ENCODE measurements at places on chromosomes 4 and X. TPM values are rescaled to one million over a fixed set of nuclear protein-coding genes. Genes with fewer than 3 reads are reported as not detected.

CXCL1 gene
- total RNA-seq, result not detected

GABRG1 gene
- not detected for total RNA-seq

DNA sequence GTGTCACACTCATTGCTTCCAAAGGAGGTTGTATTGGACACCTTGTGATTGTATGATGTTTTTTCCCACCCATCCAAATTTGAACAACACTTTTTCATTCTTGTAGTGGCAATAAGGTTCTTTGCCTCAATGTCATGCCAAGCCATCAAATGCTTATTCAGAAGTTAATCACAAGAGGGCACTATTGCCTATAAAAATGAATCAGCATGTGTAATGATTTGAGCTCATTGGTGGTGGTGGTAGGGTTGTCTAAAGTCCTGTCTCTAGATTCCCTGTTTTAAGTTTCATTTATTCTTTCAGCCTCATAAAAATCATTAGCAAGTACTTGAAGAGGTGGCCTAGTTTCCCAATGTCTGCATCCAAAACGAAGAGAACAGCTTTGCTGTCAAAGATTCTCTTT, 37.0 kb downstream of the IRS4 start:
- no peaks in the 10 kb centered on the region for H3K36me3 ChIP-seq
- H3K27ac ChIP-seq, result no peak overlapping the region
- no peak for DNase-seq
- H3K4me1 ChIP-seq, result no peaks in the 10 kb centered on the region
- no peak overlapping the region for H3K4me3 ChIP-seq
- peaks cover 30% of the 10 kb centered on the region for H3K27me3 ChIP-seq

ZNF630 gene
- 2.3 TPM for total RNA-seq

- no peak overlapping the region for H3K4me3 ChIP-seq
- DNase-seq, result no peak
- H3K27ac ChIP-seq, result no peak overlapping the region
- no peaks in the 10 kb centered on the region for H3K36me3 ChIP-seq
- no peaks in the 10 kb centered on the region for H3K27me3 ChIP-seq
Measured at GRCh38 chr4:138050601-138051000, 191.5 kb downstream of the SLC7A11 start.

DNA sequence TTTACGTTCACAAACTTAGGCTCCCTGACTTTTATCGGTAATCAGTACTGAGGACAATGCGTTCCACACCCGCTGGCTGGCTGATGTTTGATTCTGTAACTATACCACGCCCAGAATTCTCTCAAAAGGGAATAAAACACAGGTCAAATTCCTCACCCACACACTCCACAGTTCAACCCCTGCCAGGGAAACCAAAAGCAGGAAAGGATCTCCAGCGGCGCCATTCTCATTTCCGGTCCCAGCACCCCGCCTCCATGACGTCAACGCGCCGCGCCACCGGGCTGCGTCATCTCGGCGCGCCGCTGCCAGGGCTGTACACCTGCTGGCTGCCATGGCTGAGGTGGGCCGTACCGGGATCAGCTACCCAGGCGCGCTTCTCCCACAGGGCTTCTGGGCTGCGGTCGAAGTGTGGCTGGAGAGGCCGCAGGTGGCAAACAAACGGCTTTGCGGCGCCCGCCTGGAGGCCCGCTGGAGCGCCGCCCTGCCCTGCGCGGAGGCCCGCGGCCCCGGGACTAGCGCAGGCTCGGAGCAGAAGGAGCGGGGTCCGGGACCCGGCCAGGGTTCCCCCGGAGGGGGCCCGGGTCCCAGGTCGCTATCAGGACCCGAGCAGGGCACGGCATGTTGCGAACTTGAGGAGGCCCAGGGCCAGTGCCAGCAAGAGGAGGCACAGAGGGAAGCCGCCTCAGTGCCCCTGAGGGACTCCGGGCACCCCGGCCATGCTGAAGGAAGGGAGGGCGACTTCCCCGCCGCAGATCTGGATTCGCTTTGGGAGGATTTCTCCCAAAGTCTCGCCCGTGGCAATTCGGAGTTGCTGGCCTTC, at the start of the genes ACOX3 and TRMT44:
TSS of gene ACOX3 (minus strand) at position 232 of the 820 bp plus-strand sequence. CDS start 24,202 bp downstream, outside the sequence.
TSS of gene TRMT44 (plus strand) at position 286 of the 820 bp plus-strand sequence. CDS start at position 332, 46 bp downstream.
- peaks cover 5% of the 10 kb centered on the region for H3K36me3 ChIP-seq
- peak within 1 kb of the TSS; percentile 97 for H3K27ac ChIP-seq
- H3K27me3 ChIP-seq, result no peaks in the 10 kb centered on the region
- peak; percentile 99 for DNase-seq
- H3K4me3 ChIP-seq, result peak within 1 kb of the TSS; percentile 93
- peaks cover 87% of the 10 kb centered on the region for H3K4me1 ChIP-seq

PCSK1N gene
- 1.9 TPM for total RNA-seq

C1QTNF7 gene
- total RNA-seq, result not detected

PIGA gene
- 46.2 TPM for total RNA-seq

GRCh38 chr4:143736861-143737260, 36.4 kb upstream of the FREM3 start:
- no peak overlapping the region for H3K4me3 ChIP-seq
- no peak overlapping the region for H3K27ac ChIP-seq
- peaks cover 5% of the 10 kb centered on the region for H3K4me1 ChIP-seq
- no peaks in the 10 kb centered on the region for H3K36me3 ChIP-seq
- no peaks in the 10 kb centered on the region for H3K27me3 ChIP-seq

XAGE1B gene
- not detected for total RNA-seq

DNA sequence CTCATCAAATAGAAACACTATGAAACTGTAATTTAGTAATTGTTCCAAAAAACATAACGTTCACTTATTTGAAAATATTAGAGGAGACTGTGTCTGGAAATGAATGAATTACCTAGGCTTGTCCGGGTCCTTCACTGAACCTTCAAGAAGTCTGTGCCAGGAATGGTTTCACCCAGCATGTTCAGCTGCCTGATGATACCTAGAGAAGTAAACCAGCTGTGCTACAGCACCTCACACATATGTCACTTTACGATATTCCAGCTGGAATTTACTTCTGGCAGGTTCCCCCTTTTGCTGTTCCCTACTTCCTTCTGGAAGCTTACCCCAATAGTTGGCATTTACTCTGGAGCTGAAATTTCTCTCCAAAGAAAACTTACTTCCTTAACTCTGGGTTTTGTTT, 906.5 kb downstream of the FAT4 start:
- no peak overlapping the region for H3K27ac ChIP-seq
- H3K4me3 ChIP-seq, result no peak overlapping the region
- H3K27me3 ChIP-seq, result no peaks in the 10 kb centered on the region
- H3K4me1 ChIP-seq, result no peaks in the 10 kb centered on the region

DNA sequence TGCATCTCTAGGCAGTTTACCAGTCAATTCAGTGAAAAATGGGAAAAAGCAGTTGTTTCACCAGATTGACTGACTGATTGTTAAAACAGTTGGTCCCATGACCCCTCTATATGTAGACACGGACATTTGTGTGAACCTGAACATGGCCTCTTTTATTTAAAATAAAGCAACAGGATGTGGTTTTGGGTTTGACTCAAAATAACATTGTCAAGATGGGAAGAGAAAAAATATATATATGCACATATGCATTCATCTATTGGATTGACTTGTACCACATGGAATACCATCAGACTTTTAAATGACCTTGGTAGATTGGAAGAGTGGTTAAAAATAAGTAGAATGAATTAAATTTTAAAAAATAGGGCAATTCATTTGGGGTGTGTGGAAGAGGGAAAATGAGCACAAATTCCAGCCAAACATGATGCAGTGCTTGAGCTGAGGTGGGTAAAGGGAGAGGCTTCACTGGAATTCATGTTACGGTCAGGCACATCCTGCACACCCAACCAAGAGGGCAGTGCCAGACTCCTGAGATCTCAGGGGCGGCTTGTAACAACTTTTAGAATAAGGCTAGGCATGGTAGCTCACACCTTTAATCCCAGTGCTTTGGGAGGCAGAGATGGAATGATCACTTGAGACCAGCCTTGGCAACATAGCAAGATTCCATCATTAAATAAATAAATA, 560.7 kb upstream of the TENM3 start:
- no peak overlapping the region for H3K27ac ChIP-seq
- H3K4me3 ChIP-seq, result no peak overlapping the region
- H3K4me1 ChIP-seq, result no peaks in the 10 kb centered on the region

MAGEB17 gene
- not detected for total RNA-seq

TNIP2 gene
- 85.8 TPM for total RNA-seq

SLC6A14 gene
- total RNA-seq, result not detected

- no peak for DNase-seq
- no peak overlapping the region for H3K4me3 ChIP-seq
- no peaks in the 10 kb centered on the region for H3K27me3 ChIP-seq
Measured at GRCh38 chr4:72390409-72390808, 178.6 kb downstream of the ADAMTS3 start.

CXCL13 gene
- 0.26 TPM for total RNA-seq

DNA sequence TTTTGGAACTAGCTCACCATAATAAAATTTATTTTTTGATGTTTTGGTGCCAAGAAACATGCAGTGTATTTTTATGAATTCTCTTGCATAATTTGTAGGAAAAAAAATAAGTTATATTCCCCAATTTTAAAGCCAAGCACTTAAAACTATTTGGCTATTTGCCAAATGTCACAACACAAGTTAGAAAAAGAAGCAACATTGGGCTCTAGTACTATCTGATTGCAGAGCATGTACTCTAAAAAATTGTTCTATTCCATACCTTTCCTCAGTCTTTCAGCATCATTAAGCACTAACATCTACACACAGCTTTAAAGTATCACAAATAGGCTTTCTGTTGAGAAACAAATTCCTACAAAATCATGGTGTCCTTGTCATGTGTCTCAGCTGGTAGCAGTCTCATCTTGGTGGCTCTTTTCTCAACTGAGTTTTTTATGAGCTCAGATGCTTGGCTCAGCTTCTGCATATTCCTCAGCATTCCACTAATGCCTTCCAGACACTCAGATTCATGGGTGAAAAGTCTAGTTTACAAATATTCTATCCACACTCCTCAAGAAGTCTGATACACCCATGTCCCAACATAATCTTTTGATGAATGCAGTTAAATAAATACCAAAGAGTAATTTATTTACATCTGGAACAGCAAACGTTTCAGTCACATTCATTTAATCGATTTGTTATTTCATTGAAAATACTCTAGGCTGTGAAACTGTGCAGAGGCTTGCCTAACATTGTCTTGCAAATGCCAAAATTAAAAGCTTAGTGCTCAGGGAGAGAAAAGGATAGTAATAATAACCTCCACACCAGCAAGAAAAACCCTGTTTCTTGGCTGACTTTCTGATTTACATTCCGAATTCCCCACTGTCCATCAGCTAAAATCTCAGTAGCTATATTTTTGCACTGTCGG, 2209.9 kb downstream of the PCDH7 start:
- H3K4me1 ChIP-seq, result no peaks in the 10 kb centered on the region
- H3K36me3 ChIP-seq, result no peaks in the 10 kb centered on the region
- H3K27ac ChIP-seq, result no peak overlapping the region
- H3K27me3 ChIP-seq, result no peaks in the 10 kb centered on the region

TMPRSS11F gene
- not detected for total RNA-seq

MAOA gene
- 6.3 TPM for total RNA-seq

DNA sequence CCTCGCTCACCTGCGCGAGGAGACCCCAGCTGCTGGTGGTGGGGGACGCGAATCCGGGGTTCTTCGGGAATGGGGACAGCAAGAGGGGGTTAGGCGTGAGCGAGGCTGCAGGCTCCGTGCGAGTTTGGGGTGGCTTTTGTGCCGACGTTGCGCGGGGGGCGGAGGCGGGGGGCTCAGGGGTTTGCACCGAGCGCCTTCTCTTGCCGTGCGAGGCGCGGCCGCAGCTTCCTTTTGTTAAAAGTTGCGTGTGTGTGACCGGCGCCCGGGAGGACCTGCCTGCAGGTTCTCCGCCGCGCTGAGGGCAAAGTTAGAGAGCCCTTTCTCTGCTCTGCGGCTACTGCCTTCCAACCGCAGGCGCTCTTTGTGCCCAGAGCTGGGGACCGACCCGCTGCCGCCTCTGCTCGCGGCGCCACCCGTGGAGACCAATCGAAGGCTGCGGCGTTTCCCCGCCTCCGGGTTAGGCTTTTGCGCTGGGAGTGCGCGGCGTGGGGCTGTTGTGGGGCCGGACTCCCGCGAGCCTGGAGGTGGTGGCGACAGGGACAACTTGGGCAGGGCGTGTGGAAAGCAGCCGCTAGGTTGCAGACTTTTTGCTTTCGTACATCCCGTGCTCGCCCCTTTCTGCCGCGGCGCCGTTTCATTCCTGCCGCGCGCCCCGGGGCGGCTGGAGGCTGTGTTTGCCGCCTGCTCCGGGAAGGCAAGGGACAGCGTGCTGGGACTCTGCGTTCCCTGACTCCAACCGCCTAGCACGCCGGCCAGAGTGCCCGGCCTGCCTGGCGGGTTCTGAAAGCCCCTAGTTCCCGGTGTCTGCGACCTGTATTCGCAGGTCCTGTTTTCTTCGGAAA, 716 bp downstream of the KIT start:
- DNase-seq, result peak; percentile 28
- peaks cover 43% of the 10 kb centered on the region for H3K27me3 ChIP-seq
- peaks cover 2% of the 10 kb centered on the region for H3K36me3 ChIP-seq
- H3K27ac ChIP-seq, result no peak overlapping the region
- H3K4me1 ChIP-seq, result peaks cover 13% of the 10 kb centered on the region
- H3K4me3 ChIP-seq, result peak overlapping the region; percentile 81

DNA sequence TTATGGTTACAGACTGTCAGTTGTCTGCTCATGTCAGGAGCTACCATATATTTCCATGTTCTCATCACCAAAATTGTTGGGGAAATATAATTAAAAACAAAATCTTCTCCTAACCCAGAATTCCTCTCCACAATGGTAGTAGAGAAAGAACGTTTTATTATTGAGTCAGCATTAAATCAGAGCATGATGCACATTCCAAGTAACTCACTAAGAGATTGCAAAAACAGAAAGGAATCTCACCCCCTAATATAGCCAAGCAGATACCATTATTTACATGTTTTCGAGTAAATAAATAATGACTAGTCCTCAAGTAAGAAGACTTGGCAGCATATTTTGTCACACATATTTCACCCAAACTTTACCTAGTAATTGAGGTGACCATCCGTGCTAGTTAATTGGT, 36.2 kb upstream of the ARHGEF6 start:
- H3K27me3 ChIP-seq, result peaks cover 22% of the 10 kb centered on the region
- H3K4me1 ChIP-seq, result no peaks in the 10 kb centered on the region
- H3K4me3 ChIP-seq, result no peak overlapping the region

DNA sequence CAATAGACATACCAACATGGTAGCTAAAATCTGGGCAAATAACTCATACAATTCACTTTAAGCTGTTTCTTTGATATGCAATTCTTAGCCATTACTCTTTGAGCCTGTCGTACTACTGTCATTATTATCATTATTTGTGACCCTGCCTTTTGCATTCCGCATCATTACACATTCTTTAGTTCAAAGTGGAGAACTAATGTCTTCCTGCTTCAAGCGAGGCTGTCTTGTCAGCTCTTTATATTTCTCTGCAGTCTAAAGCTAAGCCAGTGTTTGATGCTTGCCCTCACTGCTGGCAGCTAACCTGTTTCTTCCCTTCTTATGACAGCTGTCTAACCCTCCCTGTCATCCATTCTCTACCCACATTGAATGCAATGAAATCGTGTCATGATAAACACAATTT, 186.8 kb downstream of the FAT4 start:
- H3K4me3 ChIP-seq, result no peak overlapping the region
- no peaks in the 10 kb centered on the region for H3K4me1 ChIP-seq
- H3K27ac ChIP-seq, result no peak overlapping the region
- no peaks in the 10 kb centered on the region for H3K36me3 ChIP-seq
- DNase-seq, result no peak
- no peaks in the 10 kb centered on the region for H3K27me3 ChIP-seq

- H3K27ac ChIP-seq, result no peak overlapping the region
- H3K4me1 ChIP-seq, result no peaks in the 10 kb centered on the region
- peaks cover 3% of the 10 kb centered on the region for H3K36me3 ChIP-seq
- no peak overlapping the region for H3K4me3 ChIP-seq
- H3K27me3 ChIP-seq, result no peaks in the 10 kb centered on the region
- DNase-seq, result no peak
Measured at GRCh38 chr4:22407361-22407760, 108.5 kb downstream of the ADGRA3 start.

ATOH1 gene
- not detected for total RNA-seq
